ENCODE measurements at places on chromosomes 3 and 15. TPM values are rescaled to one million over a fixed set of nuclear protein-coding genes. Genes with fewer than 3 reads are reported as not detected.

Gene CLRN1
- total RNA-seq = not detected

DNA sequence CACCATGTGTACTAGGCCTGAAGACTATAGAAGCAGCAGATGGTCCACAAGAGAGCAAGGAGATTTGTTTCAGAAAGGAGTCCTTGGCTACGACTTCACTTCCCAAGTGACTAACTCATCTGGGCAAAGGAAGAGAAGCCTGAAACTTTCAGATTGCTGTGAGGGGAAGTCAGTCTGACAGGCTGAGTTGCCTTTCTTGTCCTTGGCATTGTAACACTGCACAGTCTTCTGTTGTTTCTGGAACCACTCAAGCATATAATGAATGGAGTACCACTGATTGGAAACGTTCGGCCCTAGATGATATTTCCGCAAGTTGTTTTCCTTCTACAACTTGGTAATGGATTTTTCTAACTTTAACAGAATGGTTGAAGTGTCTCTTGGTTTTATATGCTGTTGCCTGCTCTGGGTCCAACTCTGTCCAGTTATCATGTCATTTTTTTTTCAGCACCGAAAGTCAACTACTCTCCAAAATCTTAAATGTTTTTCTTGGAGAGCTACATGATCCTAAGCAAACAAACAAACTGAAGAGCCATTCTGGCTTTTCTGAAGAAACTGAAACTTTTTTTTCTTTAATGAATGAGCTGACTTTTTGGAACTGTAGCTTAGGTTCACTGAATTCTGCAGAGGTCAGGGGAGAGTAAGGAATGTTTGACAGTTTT is 685.7 kb downstream of the MECOM start:
- DNase-seq = no peak

Gene IGF2BP2
- 147 TPM for total RNA-seq

Gene SAMMSON
- not detected for total RNA-seq

Gene CELF6
- 0.19 TPM for total RNA-seq

GRCh38 chr3:79367803-79368202 is 400.0 kb downstream of the ROBO1 start:
- DNase-seq = no peak

Gene MAP1A
- total RNA-seq = 4.0 TPM

GRCh38 chr3:192024751-192025150 is 563.8 kb downstream of the PYDC2 start:
- DNase-seq = no peak

GRCh38 chr15:80727196-80727595 is 32.1 kb downstream of the ABHD17C start:
- DNase-seq = no peak

- DNase-seq = peak; percentile 60
Measured at GRCh38 chr3:8095724-8096123, 405.9 kb upstream of the LMCD1 start.

Gene CLDND1
- total RNA-seq = 110 TPM

Gene SNX4
- total RNA-seq = 65.4 TPM

GRCh38 chr3:39291903-39292329 is 12.1 kb upstream of the CX3CR1 start:
- DNase-seq = peak; percentile 70

Data from neural progenitor cell (in vitro differentiated cells).